ENCODE measurements at places on chromosomes 12 and 14.

- DNase-seq, result no peak
Observed at GRCh38 chr14:77375164-77375950, 1.5 kb downstream of the TMED8 start.

DNA sequence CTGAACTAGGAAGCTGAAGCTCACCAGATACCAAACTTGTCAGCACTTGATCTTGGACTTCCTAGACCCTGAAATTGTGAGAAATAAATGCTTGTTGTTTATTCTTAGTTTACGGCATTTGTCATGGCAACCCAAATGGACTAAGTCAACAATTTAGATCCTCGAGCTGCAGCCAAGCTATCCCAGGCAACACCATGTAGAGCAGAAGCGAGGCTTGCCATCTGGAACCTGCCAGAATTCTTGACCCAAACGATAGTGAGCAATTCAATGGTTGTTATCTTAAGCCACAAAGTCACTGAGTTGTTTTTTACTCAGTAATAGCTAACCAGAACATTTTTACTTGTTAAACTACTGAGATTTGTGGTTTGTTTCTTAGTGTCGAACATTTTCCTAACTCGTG is 458.5 kb upstream of the FLRT2 start:
- no peak for DNase-seq

- DNase-seq, result no peak
Observed at GRCh38 chr12:257521-258321, 4.9 kb downstream of the SLC6A13 start.

GRCh38 chr12:15045451-15045850 is 72.6 kb downstream of the PDE6H start:
- DNase-seq, result no peak

- no peak for DNase-seq
Observed at GRCh38 chr14:50607181-50607580, 47.2 kb downstream of the ATL1 start.

GRCh38 chr12:123655420-123655819 is 15.5 kb upstream of the TCTN2 start:
- DNase-seq, result no peak

GRCh38 chr14:53640695-53641094 is 315.9 kb downstream of the BMP4 start:
- DNase-seq, result no peak

DNA sequence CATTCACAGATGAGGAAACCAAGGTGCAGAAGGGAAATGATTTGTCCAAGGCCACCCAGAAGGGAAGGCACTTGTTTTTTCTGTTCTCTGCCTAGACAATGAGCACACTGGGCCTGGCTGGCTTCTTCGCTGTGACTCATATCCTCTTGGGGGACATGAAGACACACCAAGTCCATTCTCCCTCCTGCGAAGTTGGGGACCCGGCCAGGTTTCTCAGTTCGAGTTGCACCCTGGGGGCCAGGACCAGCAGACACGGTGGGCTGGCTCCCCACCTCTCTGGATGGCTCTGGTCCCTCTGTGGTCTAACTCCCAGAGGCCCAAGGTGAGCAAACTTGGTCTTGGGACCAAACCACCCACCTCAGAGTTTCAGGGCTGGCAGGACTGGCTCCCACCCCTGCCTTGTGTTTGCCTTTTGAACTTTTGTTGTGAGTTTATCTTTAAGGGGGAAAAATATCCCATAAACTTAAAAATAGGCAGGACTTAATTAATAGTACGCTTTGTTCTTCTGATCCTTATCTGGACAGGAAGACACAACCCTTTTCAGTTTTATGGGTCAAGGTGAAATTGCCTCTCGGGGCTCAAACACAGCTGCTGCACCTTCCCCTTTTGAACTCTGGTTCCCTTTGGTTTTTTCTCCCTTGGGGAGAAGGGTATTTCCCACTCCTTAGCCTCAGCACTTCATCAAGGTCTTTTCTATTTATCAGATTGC is 9.0 kb upstream of the MLEC start:
- DNase-seq, result no peak

DNA sequence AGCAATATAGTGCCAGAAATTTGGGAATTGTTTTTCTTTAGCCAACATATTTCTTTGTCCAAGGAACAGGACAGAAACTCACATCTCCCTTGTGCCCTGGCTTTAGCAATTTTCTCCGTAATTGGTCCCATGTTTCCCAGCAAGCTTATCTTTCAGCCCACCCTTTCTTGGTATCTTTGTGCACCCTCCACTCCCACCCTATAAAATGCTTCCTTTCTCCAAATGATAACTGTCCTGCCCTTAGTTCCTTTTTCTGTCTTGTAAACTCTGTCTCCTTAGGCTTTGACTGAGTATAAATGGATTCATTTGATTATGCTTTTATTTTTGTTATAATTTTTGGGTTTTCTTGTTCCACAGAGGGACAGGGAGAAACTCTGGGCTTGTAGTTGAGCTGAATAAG is 442.8 kb downstream of the ATP23 start:
- DNase-seq, result no peak

DNA sequence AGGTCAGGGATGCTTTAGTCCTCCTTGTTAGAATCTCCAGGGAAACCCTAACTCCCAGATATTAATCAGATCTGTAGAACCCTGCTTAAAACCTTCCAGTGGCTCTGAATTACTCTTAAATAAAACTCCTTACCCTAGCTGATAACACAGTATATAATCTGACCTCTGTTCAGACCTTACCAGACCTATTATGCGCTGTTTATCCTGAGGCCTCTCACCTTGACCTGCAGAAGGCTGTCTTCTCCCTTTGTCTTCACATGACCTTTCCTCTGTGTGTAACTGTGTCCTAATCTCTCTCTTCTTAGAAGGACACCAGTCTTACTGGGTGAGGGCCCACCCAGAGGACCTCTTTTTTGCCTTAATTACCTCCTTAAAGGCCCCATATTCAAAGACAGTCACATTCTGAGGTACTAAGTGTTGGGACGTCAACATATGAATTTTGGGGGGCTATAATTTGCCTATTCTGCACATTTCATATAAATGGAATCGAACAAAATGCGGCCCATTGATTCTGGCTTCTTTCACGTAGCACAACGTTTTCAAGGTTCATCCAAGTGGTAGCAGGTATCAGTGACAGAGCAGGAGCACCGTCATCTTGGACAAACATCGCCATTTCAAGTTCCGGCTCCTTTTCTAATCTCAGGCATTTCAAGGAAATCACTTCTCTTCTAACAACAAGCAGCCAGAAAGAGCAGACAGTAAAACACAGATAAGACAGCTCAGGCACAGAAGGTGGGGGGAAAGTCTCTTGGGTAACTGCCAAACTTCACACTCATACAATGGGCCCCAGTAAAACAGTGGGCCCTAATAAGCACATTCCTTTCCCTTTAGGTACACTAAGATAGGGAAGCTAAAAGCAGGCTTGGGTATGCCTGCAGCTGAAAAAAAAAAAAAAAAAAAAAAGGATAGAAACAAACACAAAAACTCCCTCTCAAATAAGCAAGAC is 200.2 kb upstream of the NUDT4 start:
- no peak for DNase-seq

GRCh38 chr14:103402695-103403094 is 17.5 kb downstream of the MARK3 start:
- no peak for DNase-seq

DNA sequence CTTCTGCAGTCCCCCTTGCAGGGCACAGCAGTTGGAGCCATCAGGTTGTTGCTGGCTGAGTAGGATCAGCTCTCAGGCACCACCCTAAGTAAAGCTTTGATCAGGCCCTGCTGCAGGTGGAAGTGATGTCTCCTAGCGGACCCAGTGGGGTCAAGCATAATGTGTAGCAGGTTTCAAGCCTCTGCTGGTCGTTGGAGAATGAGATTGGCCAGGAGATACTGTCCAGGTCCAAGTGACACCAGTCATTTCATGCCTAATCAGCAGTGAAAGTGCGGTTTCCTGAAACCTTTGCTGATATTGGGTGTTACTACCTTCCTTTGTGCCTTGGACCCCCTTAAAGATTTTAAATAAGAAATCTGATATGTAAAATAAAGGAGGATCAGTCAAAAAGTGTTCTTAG is 72.6 kb downstream of the SUSD6 start:
- no peak for DNase-seq

DNA sequence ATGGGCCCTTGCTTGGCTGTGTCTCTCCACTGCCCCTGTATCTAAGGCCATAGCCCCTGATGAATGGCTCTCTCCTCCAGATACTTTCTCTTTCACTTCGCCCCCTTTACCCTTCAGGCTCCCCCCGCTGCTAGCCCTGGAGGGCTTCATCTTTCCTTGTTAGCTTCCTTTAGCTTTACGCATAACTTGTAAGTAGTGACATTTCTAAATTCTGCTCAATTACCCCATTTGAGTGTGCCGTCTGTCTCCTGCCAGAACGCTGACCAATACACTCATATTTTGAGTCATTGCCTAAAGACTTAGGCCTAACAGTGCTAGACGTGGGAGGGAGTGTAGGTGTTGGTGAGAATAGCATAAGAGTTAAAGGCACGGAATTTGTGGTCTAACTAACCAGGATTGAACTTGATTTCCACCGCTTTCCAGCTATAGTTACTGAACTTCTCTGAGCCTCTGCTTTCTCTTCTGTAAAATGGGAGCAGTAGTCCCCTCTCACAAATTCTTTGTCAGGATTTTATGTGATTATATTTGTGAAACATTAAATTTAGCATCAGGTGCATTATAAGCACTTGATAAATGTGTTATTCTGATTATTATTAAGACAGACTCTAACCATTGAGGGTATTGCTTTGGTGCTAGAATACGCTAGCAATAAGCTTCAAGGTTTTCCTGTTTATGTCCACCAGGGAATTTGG is 129.3 kb downstream of the ZFP36L1 start:
- no peak for DNase-seq

DNA sequence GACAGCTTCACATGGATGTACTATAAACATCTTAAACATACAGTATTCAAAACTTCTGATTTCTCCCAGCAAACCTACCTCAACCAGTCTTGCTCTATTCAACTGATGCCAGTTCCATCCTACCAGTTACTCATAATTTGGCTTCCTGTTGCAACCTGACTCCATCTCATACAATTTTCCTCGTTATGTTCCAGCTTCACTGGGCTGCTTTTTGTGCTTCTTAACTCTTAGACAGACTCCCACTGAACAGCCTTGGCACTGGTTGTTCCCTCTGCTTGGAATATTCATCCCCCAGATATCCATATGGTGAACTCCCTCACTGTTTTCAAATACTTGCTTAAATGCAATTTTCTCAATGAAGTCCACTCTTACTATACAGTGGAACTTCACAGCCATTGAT is 249.2 kb downstream of the AEBP2 start:
- DNase-seq, result no peak

GRCh38 chr12:118851891-118852290 is 129.4 kb upstream of the SRRM4 start:
- no peak for DNase-seq

- DNase-seq, result no peak
Observed at GRCh38 chr14:95228240-95228639, 70.9 kb upstream of the DICER1 start.

DNA sequence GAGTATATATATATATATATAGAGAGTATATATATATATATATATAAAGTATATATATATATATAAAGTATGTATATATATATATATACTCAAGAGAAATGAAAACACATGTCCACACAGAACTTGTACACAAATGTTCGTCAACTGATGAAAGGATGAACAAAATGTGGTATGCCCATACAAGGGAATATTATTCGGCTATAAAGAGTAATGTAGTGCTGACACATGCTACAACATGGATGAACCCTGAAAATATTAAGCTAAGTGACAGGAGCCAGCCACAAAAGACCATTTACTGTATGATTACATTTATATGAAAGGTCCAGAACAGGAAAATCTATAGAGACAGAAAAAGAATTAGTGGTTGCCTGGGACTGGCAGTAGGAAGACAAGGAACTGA is 19.5 kb downstream of the LIMA1 start:
- no peak for DNase-seq

- no peak for DNase-seq
Observed at GRCh38 chr14:101591582-101591981, 30.3 kb downstream of the DIO3 start.

DNA sequence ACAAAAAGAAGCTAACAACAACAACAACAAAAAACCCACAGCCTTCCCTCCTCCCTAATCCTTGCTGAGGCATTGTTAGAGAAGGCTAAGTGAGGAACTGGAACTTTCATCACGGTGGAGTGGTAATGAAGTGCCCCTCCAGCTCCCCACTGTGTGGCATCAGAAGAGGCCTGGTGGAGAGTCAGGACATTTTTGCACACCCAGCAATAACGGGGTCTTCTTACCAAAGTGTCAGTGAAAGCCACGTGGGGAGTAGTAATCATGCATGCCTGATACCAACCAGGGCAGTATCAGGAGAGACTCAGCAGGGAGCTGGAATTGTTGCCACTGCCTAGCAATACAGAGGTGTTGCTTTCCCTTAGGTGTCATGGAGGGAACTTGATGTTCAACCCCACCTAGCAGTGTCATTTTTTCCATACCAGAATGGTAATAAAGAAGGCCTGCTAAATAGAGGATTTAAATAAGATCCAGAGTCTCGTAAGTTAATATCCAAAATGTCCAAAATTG is 299.7 kb upstream of the RGS6 start:
- DNase-seq, result no peak

- no peak for DNase-seq
Observed at GRCh38 chr12:128829861-128830504, 6.2 kb upstream of the SLC15A4 start.

GRCh38 chr12:120056739-120057138 is 59.8 kb downstream of the RAB35 start:
- no peak for DNase-seq

GRCh38 chr12:52739963-52740362 is 36.6 kb upstream of the KRT77 start:
- no peak for DNase-seq

- DNase-seq, result no peak
Observed at GRCh38 chr12:122995503-122996187, 15.2 kb downstream of the ARL6IP4 start.
